ENCODE measurements at places on chromosomes 16 and 17. TPM values are rescaled to one million over a fixed set of nuclear protein-coding genes. Genes with fewer than 3 reads are reported as not detected.

DNA sequence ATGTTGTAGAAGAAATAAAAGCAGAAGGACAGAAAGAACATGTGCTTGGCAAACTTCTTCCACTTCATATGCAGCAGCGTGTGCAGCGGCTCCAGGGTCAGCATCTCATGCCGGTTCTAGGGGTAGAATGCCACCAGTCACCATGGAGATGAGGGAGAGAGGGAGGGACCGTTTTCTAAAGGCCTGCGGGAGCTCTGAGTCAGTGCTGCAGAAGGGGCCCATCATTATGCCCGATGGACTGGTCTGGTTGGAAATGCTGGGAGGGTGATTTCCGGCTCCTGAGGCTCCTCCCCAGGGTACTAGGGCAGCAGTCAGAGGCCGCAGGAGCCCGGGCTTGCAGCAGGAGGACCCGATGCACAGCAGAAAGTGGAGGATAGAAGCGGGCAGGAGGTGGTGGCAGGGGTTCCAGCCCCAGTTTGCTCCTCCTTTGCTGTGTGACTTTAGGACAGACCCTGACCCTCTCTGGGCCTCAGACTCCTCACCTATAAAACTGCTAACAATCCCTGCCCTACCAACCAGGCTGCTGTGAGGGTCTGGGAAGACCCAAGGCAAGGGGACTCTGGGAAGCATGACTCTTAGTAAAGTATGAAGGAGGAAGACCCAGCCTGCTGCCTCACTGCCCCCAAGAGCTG, 28.6 kb downstream of the TRPV3 start:
- no peak for DNase-seq

- DNase-seq = peak; percentile 5
Measured at GRCh38 chr17:33686171-33686570, 393.1 kb upstream of the ASIC2 start.

- no peak for DNase-seq
Measured at GRCh38 chr16:2736476-2737237, 15.8 kb upstream of the SRRM2 start.

GRCh38 chr16:88929091-88929445, 47.9 kb downstream of the CBFA2T3 start:
- no peak for DNase-seq

DNA sequence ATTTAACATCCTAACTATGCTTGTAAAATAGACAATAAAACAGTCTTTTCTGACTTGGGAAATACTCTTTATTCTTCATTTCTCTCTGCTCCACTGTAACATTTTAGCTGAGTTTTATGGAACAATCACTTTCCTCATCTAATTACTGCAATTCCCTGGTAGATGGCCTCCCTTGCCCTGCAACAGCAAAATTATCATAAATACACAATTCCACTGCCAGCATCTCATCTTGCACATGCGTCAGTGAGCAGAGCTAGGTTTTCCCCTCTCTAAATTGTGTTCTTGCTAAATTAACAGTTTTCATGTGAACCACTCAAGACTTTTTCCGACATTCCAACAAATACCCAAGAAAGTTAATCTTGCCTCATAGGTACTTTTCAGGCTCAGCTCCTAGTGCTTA, 920.9 kb upstream of the GOT2 start:
- no peak for DNase-seq

ZNF624 gene
- total RNA-seq = 3.5 TPM

RHBDL3 gene
- under 0.01 TPM for total RNA-seq

SP6 gene
- total RNA-seq = 0.65 TPM

SYCE1L gene
- total RNA-seq = 2.8 TPM

DNA sequence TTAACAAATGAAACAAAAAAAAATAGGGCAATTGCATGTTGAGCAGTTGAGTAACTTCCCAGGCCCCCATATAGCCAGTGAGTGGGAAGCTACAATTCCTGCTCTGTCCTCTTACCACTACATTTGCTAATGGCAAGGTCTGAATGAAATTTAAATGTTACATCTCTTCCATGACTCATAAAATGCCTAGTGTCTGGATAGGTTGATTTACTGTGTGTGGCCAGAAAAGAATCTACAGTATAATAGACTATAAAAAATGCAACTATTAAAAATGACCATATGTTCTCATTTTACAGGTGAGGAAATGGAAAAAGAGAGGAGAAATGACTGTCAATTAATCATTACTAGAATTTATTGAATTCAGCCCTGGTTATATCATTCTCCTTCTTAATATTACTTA, 1199.3 kb downstream of the CDH11 start:
- DNase-seq = no peak

- DNase-seq = no peak
Measured at GRCh38 chr17:16273499-16273898, 56.5 kb downstream of the PIGL start.

GRCh38 chr17:38544839-38545209, 60.9 kb downstream of the SRCIN1 start:
- DNase-seq = no peak

- no peak for DNase-seq
Measured at GRCh38 chr16:23403547-23403946, 49.4 kb downstream of the COG7 start.
